ENCODE measurements at places on chromosomes 7 and 10. TPM values are rescaled to one million over a fixed set of nuclear protein-coding genes. Genes with fewer than 3 reads are reported as not detected.

The TRIM73 gene
- 0.92 TPM for total RNA-seq

The FBXO24 gene
- 0.32 TPM for total RNA-seq

The PAX4 gene
- not detected for total RNA-seq

The GIMAP4 gene
- 14.4 TPM for total RNA-seq

- DNase-seq, result no peak
Measured at GRCh38 chr7:71633551-71634008, 501.6 kb downstream of the GALNT17 start.

- no peak for DNase-seq
Measured at GRCh38 chr7:150755473-150756099, 18.4 kb downstream of the GIMAP5 start.

All from psoas muscle (tissue), 8 donors.